ENCODE measurements at places on chromosomes 1 and 21. TPM values are rescaled to one million over a fixed set of nuclear protein-coding genes. Genes with fewer than 3 reads are reported as not detected.

GRCh38 chr1:232999956-233000625, 49.7 kb downstream of the NTPCR start:
- DNase-seq = no peak

- DNase-seq = no peak
These were observed 644 bp upstream of the PBXIP1 start for GRCh38 chr1:154956544-154956941.

DNA sequence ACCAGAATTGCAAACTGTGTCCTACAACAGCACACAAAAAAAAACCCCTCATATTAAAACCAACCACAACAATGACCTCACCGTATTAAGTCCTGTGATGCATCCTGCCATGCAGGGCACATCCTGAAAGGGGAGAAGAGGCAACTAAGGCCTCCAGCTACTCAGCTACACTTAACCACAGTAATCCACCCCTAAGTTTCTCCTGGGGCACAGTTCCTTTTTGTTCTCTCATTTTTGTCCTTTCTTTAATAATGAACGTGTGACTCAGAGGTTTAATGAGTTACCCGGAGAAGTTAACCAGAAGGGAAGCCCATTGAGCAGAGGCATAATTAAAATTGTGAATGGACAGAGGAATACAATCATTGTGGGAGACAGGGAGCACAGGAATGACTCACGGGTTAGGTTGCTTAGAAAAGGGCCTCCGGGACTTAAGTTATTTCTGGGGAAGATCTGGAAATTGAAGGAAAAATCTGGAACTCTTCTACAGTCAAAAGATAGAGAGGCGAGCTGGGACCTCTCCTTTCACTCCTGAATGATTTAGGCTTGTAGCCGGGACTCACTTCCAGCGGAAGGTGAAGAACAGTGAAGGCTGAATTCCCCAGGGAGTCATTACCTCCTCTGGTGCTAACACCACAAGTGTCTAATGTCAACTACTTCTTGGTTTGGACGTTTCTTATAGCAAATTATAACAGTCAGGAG, 36.9 kb upstream of the HIVEP3 start:
- peak; percentile 76 for DNase-seq

- DNase-seq = no peak
These were observed 56.5 kb upstream of the BACH1 start for GRCh38 chr21:29242201-29242600.

DNA sequence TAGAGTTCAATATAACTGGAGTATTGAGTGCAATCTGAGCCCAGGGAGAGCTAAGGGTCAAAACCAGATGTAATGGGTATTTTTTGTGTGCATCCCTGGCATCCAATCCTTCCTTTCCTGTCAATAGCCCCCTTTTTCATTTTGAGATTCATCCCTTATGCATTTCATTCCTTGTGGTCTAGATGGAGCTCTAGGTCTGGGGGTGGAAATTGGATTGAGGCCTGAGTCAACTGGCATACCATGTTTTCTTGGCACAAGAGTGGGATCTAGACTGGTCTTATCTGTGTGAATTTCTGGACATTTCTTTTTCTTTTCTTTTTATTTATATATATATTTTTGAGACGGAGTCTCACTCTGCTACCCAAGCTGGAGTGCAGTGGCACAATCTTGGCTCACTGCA, 67.3 kb upstream of the RAB3GAP2 start:
- no peak for DNase-seq

DNA sequence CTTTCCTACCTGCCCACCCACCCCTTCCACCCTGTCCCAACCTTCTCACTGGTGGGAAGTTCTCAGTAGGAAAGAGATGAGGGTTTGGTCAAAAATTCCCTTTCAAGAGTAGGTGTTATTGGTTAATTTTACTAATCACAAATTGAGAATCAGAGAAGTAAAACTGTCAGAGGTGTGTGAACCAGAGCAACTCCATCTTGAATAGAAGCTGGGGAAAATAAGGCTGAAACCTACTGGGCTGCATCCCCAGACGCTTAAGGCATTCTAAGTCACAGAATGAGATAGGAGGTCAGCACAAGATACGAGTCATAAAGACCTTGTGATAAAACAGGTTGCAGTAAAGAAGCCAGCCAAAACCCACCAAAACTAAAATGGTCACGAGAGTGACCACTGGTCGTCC, 11.5 kb downstream of the PLA2G2D start:
- no peak for DNase-seq

DNA sequence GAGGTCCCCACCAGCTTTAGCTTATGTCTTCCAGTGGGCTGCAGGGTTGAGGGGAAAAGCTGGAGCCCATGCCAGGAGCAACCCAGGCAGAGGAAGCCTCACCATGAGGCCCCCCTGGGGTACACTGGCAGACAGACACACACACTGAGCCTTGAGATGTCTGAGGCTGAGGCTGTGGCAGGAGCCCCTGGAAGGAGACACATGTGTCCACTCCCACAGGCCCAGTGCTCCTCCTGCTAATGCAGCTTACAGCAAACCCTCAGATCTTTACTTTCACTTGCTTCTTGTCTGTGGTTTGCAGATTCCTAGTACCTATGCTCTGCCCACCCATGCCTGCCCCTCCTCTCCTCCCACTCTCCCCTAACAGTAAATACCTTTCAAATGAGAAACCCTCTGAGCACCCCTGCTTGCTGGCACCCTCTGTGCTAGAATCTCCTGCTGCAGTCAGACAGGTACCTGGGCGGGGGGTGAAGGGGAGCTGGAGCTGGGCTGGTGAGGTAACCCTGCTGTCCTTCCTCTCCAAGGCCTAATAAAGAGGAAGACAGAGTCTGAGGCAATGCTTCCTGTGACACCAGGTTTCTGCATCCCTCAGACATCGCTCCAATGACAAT, 63.4 kb upstream of the NEK2 start:
- no peak for DNase-seq

DNA sequence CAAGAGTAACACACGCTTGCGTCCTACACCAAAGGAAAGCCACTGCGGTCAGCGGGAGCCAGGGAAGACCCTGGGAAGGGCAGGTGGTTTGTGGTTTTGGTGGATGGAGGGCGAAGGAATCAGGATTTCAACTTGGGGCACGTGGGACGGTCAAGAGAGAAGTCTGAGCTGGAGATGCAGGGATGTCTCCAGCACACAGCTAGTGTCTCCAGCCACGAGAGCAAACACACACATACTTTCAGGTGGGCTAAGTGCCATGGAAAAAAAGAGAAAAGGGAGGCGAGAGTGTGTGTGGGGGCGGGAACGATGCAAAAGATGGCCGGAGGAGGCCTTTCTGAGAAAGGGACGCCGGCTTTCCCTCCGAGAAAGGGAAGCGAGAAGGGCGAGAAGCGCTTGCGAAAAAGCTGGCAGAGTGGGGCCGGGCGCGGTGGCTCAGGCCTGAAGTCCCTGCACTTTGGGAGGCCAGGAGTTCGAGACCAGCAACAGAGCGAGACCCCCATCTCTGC, 1.4 kb upstream of the SRRM1 start:
- DNase-seq = no peak

GRCh38 chr1:98702976-98703375, 41.5 kb downstream of the SNX7 start:
- no peak for DNase-seq

- no peak for DNase-seq
These were observed 858.1 kb upstream of the ADAMTS5 start for GRCh38 chr21:27825035-27825434.

DNA sequence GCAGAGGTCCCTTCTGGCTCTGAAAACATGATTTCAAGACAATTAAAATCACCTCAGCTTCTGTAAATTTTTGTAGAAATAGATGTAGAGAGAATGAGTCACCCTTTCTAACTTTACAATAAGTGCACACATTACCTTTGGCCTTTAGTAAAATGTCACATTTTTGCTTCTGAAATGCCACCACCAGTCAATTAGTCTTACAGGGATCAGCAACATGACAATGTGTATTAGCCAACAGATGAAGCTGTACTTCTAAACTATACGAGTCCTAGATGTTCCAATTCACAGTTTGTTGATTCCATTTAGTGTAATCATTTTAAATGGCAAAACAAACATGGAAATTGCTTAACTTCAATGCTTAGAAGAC, 23.1 kb downstream of the C21orf91 start:
- no peak for DNase-seq

Gene KRTAP13-2
- total RNA-seq = not detected

Gene LDLRAD1
- not detected for total RNA-seq

Gene SPRR2A
- not detected for total RNA-seq

Gene RC3H1
- 21.4 TPM for total RNA-seq

Gene LMOD1
- 0.13 TPM for total RNA-seq

Gene SOAT1
- total RNA-seq = 57.2 TPM

All from Panc1 (cell line).